ENCODE measurements at places on chromosomes 1 and 21.

DNA sequence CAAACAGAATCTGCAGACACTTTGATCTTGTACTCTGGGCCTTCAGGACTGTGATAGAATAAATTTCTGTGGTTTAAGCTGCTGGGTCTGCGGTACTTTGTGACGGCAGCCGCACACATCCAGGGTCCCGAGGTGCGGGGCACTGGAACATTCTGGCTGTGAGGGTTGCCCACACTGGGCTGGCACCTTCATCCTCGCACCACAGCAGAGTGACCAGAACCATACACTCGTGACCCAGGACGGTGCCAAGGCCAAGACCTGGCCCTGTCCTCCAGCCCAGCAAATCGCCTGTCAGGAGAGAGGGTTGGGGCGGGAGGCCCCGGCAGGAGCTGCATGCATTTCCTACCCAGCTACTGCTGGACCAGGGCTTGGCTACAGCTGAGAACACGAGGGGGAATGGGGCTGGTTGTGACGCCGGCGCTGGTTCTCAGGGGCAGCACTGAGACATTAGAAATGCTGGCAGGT, 2.6 kb upstream of the FTCD start:
- no peak for DNase-seq

DNA sequence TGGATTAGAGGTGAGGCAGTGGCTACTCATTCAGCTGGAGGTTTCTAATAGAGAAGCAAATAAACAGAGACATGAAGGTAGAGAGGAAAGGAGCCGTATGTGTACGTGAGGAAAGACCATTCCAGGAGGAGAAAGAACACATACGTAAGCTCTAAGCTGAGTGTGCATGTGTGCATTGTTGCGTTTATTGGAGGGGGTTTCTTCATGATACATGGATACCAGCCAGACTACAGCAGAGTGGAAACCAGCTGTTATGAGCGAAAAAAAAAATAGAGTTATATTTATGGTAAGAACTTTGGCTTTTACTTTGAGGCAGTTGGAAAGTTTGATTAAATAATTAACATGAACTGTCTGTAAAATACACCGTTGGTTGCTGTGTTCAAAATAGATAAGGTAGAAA, 173.4 kb upstream of the RGS18 start:
- no peak for DNase-seq

- DNase-seq = no peak
Measured at GRCh38 chr1:162632698-162633080, 425 bp downstream of the DDR2 start.

GRCh38 chr1:189538271-189538670, 939.4 kb downstream of the BRINP3 start:
- DNase-seq = no peak

GRCh38 chr21:28337315-28337714, 655.4 kb downstream of the LTN1 start:
- DNase-seq = no peak

- DNase-seq = no peak
Measured at GRCh38 chr1:17405898-17406759, 33.3 kb downstream of the RCC2 start.

DNA sequence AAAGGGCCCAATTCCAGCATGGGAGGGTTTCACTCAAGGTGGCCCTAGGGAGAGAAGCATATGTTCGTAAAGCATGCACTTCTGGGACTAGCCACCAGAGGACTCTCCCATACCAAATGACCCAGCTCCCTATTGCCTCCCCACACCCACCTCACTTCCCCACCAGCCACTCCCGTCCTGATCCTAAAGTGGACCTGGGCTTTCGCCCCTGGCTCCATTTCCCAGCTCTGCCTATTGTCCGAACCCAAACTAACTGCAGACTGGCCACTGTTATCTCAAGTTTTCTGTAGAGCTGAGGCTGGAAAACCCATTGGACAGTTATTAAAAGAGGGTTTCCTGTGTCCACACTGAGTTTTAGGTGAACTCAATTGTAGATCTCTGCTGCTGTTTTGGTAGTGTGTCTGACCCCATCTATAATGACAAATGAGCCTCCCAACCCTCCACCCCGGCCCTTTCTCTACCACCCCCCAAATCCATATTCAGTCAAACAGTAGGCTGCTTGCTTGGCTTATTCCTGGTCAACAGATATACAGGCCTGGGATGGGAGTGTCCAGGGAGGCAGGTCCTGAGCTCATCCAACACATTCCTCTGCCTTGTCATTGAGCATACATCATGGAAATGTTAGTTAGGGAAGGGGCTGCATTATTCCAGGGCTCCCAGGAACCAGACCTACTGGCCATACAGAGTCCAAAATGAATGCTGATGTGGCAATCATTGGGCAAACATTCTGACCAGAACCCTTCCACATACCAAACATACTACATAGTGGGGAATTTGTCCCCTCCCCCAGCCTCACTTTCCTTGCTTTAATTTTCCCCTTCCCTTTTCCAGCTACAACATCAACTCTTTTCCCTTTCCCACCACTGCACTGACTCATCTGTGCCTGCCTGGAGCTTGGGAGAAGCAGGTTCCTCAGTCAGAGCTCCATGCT, 59.2 kb downstream of the ABCA4 start:
- DNase-seq = no peak

GRCh38 chr1:33408093-33408436, 22.8 kb downstream of the PHC2 start:
- no peak for DNase-seq

DNA sequence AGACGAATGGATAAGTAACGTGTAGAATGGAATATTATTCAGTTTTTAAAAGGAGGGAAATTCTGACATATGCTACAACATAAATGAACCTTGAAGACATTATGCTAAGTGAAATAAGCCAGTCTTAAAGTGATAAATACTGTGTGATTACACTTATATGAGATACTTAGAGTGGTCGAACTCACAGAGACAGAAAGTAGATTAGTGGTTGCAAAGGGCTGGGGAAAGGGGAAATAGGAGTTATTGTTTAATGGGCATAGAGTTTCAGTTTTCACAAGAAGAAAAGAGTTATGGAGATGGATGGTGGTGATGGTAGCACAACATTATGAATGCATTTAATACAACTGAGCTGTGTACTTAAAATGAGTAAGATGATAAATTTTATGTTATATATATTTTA, 14.7 kb upstream of the AHCYL1 start:
- no peak for DNase-seq

DNA sequence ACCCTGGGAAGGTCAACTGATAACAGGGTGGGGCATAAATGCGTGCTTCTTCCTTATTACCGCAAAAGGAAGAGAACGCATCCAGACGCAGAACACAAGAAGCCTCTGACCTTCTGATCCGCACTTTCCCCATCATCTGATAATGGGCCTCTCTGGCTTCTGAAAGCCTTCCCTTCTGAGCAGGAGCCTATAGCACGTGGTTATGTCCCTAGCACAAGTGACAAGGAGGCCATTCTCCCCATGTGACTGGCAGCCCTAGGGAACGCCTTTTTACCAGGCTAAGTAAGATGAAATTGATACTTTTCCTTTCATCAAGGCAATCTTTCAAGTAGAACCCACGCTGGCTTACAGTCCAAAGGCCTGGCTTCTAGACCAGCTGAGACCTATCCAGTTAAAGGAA, 34.2 kb downstream of the RABIF start:
- no peak for DNase-seq

DNA sequence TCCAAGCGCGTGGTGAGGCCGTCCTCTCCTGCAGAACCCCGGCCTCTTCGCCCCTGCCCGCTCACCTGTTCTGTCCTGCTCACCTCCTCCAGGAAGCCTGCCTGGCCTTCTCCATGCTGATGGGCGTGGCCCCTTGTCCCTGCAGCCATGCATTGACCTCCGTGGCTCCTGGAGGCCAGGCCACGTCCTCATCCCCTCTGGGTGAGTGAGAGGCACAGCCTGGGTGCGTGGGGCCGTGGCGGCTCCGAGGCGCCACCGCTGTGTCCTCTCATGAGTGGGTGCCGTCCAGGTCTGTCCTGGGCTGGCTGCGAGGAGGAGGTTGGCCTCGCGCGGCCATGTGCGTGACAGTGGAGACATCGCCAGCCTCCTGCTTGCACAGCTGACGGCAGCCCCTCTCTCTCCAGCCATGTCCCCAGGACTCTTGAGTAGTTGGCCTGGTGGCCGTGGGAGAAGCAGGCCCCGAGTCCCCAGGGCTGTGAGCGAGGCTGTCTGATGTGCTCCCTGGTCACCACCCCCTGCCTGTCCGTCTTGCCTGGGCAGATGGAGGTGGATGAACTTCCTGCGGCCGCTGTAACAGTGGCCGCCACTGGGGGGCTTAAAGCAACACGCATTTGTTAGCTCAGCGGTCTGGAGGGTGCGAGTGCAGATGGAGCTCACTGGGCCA, 58.1 kb downstream of the PRKCZ start:
- DNase-seq = no peak

DNA sequence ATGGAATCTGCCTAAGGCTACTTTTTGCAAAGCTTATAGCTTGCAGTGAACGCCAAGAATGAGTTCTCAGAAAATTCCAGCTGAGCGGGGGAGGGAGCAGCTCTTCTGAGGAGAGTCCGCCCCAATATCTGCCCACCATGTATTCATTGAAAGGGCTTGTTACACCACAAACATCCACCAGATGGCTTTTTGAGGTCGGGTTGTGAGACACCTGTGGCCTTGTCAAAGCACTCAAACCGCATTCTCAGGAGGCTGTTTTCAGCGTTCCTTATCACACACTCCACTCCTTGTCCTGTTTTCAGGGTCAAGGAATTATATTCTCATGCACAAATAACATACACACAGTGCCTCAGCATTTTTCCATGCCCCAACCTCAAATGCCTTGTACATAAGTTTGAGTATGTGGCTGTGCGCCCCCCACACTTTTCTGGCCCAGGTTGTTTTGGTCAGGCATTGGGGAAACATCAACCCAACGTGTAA, 3.9 kb upstream of the C4BPB start:
- DNase-seq = peak; percentile 26

- DNase-seq = no peak
Measured at GRCh38 chr1:18557621-18558465, 72.8 kb upstream of the PAX7 start.

DNA sequence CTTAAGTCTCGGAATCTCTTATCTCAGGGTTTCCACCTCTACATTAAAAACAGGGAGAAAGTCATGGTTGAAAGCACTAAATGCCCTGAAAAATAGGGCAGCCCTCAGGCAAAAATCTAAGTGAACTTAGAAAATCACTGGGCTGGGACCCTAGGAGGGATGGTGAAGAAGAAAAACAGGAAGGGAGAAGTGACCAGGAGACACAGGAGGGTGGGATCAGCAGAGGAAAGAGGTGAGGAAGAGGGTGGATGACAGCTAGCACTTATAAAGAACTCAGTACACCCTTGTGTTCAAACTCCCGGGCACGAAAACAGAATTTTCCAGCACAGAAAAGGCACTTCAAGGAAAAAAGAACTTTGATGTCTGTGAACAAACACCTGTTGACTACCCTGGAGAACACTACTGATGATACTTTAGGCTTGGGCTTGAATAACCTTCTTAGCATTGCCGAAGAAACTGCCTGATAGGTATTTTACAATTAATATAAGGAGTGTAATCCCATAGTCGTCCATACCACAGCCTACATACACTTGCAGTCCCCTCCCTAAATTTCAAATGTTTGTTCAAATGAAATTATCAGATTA, 2.0 kb downstream of the CHML start:
- no peak for DNase-seq
